MM.1S (cell line): ENCODE measurements at places on chromosomes 12 and 14.

GRCh38 chr12:5003025-5003666 lies 40.5 kb upstream of the KCNA5 start:
- peak; percentile 66 for DNase-seq

- peak; percentile 26 for DNase-seq
These were observed 80.6 kb upstream of the ETV6 start for GRCh38 chr12:11568762-11569478.

DNA sequence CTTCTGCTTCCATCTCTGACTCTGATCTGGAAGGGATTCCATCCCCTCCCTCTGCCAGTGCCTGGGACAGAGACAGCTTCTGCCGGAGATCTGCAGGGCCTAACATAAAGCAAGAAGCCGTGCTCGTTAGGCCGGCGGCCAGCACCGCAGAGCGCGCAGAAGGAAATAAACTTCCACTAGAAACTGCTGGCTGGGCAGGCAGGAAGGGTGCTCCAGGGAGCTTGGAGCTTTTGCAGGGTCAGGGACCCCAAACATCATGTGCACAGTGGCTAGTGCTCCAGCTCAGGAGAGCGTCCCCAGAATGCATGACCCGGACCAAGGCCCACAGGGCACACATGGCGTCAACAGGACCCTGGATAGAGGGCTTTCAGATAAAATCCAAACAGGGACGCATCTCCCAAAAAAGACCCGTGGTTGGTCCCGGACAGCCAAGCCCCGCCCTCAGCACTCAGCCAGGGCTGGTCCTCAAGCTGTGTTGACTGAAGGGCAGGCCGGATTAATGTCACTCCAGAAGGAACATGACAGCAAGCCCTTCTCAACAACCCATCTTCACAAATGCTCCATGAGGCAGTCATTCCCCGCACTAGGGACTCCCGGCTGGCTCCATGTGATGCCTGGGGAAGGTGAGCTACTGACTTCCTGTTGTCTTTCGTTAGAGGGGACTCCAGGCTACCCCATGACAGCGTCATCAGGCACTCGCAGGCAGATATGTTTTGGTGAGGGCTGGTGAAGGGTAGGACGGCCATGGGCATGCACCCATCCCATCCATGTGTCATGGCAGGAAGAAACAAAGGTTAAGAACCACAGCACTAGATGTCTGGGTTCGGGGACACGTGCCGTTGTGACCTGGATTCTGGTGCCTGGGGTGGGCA lies 121.5 kb downstream of the CALM1 start:
- DNase-seq, result no peak

DNA sequence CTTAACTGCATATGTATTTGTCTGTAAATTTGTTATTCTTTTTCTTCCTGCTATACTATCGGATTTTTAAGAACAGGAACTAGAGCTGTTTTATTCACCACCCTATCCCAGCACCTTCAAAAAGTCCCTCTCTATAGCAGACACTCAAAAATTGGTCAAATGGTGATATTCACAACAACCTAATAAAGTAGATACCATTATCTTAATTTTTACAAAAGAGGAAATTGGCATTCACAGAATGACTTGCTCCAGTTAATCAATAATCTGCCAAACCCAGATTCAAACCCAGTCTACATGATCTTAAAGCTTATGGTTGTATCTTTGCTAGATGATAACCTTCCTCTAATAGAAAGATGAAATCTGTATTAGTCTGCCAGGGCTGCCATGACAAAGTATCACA lies 426.6 kb downstream of the EGLN3 start:
- no peak for DNase-seq

DNA sequence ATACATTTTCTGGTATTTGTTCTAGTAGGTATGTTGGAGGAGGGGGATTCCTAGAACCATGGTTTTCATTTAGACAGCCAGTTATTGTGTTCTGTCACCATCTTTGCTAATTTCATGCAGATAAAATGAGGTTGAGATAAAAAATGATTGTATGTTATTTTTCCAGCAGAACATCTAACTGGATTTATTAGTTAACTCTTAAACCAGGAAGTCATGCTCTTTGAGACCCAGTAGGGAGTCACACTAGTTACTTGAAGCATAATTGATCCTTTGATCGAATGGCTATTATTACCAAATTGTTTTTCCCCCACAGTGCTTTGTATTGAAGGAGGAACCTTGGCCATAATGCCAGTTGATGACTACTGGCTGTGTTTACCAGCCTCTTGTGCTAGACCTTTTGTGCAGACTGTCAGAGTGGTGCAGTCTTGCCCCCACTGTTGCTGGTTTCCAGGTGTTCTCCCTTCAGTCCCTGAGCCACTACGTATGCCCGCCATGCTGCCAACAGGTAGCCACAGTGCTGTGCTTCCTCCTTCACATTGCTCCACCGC lies 6.0 kb downstream of the EID3 start:
- DNase-seq, result no peak

DNA sequence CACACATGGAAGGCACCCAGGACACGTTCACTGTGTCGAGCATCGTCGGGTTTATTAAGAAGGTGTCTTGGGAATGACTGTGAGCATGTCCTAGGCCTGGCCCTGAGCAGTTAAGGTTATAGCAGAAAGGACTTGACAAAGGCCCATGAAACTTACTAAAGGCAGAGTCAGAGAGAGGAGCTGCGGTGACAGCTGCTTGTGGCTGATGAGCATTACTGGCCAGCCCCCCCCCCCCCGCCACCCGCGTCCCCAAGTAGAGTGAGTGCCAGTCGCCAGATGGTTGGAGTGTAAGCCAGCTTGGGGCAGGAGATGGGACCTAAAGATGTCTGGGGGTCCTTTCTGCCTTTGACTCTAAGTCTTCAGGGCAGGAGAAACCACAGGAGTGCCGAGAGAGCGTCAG lies 169.9 kb downstream of the TSPAN9 start:
- DNase-seq, result no peak

GRCh38 chr12:131093971-131094830 lies 140.5 kb downstream of the ADGRD1 start:
- no peak for DNase-seq

- DNase-seq, result no peak
These were observed 369.8 kb downstream of the CACNA1C start for GRCh38 chr12:2422591-2422990.

- DNase-seq, result no peak
These were observed 86.3 kb downstream of the LRP6 start for GRCh38 chr12:12180575-12180974.

DNA sequence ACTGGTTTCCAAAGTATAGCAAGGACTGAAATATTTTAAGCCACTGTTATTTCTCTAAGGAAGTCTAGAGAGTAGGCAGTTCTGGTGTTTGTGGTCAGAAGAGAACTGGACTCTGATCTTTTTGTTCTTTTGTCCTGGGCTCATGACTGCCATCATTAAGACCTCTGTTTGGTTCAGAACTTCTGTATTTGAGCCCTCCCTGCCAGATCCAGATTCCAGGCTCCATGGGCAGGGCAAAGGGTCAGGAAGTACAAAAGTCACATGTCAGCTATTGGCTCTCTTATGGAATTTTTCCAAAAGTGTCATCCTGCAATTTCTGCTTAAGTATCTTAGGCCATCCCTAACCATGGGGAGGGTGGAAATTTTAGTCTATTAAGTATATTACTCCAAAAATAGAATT lies 6.8 kb downstream of the PIWIL1 start:
- no peak for DNase-seq

- no peak for DNase-seq
These were observed 4.2 kb downstream of the PCNX4 start for GRCh38 chr14:60095781-60096450.

GRCh38 chr14:20631023-20631879 lies 10.2 kb downstream of the OR6S1 start:
- peak; percentile 35 for DNase-seq

DNA sequence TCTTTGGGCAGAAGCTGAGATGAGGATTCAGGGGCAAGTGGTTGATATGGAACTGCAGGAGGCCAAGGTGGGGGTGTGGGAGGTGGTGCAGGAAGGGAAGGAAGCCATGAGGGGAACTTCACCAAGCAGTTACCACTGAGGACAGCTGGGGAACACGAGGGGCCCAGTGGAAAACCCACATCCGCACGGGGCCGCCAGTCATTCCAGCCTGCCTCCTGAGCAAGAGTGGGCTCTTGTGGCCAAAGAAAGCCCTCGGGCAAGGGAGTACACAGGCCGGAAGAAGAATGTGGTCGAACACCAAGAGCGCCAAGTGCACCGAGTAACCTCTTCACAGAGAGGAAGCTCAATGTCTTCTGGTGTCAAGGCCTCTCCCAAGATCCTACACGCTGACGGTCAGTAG lies 252.2 kb upstream of the FOXN3 start:
- no peak for DNase-seq

DNA sequence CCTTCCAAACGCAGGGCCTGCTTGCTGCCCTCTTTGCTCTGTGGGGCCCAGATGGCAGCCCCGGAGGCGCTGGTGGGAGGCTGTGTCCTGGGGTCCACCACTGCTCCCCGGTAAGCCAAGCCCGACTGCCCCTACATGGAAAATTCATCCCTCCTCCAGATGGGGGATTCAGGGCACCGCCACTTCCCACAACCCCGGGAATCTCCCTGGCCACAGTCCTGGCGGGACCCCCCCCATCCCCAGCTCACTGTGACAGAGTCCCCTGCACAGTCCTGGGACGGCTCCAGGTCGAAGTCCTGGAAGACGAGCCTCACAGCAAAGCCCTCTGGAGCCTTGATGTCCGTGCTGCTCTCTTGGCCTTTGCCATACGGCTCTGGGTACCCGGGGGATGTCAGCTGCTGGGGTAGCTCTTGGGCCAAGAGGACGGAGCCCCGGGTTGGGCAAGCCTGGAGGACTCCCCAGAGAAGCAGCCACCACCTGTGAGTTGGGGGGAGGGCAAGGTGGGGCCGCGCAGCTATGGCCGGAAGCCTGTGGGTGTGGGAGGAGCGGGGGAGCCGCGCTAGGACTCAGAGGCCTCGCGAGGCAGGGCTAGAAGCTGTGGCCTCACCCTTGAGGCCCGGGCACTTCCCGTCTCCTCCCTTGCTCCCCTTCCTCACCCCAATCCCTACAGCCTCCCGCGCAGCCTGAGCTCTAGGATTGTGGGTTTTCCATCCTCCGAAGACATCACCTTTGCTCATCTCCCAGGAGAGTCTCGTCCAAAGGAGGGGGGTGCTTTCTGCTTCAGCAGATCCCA lies 815 bp downstream of the C1RL start:
- peak; percentile 91 for DNase-seq

- no peak for DNase-seq
These were observed 1.9 kb downstream of the TDRD9 start for GRCh38 chr14:103930051-103930604.

DNA sequence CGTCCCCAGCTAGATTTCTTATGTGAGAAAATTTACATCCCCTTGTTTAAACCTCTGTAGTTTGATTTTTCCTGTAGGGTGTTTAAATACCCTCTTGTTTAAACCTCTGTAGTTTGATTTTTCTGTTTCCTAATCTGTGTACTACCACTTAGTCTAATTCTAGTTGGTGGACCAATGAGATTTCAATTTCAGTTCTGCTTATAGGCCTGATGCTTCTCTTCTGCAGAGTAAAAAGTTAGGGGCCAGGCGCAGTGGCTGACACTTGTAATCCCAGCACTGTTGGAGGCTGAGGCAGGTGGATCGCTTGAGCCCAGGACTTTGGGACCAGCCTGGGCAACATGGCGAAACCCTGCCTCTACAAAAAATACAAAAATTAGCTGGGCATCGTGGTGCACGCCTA lies 11.5 kb downstream of the UBC start:
- DNase-seq, result no peak

GRCh38 chr12:11771356-11771755 lies 121.9 kb downstream of the ETV6 start:
- no peak for DNase-seq

GRCh38 chr12:52367876-52368275 lies 595 bp upstream of the KRT85 start:
- DNase-seq, result no peak

DNA sequence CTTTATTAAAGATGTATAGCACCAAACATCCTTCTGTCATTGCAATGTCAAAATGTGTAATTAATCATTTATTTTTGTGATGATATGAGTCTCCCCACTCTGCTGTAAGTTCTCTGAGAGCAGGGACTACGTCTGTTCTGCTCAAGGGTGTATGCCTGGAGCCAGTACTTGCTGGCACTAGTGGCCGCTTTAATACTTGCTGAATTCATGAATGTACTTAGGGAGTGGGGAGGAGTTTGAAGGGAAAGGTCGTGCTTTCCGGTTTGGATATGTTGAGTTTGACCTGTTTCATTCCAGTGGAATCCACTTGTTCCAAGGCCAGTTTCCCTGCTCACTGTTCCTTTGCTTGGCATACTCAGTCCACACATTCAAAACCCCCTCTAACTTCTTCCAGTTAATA lies 1.9 kb upstream of the DCAF5 start:
- DNase-seq, result no peak

DNA sequence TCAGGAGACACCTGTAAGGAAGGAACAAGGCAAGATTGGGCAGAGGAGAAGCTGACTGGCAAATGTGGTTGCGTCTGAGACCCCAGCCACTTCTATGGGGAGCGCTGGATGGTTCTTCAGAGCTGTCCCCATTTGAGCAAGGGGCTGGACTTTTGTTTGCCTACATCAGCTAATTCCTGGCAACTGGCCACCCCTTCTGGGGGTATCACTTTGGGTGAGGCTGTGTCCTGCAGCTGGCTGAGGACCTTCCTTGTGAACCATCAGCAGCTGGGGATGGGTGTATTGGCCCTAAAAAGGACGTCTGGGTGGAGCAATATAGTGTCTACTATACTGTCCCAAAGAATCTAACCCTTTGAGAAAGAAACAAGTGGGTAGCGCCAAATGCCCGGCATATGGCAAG lies 23.6 kb downstream of the PPFIBP1 start:
- no peak for DNase-seq

DNA sequence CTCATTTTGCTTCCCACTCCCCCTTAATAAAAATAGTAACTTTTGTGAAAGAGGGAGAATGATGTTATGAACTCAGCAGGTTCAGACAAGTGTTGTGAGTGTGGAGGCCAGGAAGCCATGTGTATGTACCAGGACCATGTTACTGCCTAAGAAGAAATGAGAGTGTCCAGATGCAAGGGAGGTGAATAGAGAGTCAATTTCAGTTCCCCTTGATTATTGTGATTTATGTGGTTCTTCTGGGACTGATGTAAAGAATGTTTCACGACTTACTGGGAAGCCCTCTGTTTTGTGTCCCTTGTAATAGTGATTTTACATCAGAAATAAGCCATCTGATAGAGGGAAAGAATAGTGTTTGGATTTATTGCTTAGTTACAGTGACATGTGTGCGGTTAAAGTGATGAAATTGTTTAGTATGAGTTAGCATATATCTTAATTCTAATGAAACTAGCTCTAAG lies 32.5 kb downstream of the FBXO34 start:
- DNase-seq, result no peak

DNA sequence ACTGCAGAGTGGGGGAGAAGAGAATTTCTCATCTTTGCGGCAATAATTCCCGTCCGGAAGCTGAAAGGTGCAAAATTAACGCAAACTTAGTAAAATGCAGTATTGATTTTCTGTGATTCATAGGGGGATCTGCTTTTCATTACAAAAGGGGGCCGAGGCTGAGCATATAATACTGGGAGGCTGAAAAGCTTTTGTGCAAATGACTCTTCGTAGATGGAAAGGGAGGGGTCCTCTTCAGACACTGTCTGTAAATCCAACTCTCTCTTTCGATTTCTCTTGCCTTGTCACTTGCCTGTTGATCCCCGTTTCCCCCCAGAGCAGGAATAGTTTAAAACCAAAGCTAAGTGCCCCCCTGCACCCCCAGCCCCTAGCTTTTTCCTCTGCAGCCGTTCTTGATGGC lies 258.2 kb downstream of the VRK1 start:
- DNase-seq, result no peak
